GM20000 (cell line): ENCODE measurements at places on chromosomes 4 and X.

DNA sequence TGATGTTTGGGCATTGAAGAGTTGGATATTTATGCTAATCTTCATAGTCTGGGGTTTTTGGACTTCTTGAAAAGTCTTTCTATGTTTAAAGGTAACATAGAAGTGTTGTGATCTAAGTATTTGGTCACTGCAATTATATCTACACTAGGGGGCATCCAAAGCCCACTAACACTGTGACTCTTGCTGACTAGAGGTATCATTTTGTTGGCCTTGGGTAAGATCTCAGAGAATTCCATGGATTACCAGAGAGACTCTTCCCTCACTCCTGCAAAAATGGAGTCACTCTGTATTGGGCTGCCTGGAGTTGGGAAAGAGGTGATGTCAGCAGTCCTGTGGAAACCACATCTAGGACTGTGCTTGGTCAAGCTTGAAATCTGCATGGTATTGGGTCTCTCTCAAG lies 1077.6 kb downstream of the FAM133A start:
- no peak for DNase-seq

GRCh38 chrX:7852166-7852565 lies 9.2 kb downstream of the VCX start:
- DNase-seq, result no peak

DNA sequence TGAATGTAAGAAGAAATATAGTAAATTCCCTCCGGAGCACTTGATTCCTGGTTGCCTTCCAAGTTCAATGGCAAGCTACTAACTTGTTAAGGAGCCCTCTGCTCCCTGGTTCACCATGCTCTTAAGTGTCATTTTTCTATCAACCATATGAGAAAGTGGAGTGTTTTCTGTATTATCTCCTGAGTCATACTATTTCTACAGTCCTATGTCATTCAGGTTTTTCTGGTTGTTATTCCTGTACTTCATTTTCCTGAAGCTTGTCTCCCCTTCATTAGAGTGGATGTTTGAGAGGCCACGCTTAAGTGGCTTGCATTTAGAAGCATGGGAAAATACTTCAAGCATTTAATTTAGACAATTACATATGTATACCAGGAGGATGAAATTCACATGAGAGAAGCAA lies 14.7 kb upstream of the EPGN start:
- DNase-seq, result no peak

DNA sequence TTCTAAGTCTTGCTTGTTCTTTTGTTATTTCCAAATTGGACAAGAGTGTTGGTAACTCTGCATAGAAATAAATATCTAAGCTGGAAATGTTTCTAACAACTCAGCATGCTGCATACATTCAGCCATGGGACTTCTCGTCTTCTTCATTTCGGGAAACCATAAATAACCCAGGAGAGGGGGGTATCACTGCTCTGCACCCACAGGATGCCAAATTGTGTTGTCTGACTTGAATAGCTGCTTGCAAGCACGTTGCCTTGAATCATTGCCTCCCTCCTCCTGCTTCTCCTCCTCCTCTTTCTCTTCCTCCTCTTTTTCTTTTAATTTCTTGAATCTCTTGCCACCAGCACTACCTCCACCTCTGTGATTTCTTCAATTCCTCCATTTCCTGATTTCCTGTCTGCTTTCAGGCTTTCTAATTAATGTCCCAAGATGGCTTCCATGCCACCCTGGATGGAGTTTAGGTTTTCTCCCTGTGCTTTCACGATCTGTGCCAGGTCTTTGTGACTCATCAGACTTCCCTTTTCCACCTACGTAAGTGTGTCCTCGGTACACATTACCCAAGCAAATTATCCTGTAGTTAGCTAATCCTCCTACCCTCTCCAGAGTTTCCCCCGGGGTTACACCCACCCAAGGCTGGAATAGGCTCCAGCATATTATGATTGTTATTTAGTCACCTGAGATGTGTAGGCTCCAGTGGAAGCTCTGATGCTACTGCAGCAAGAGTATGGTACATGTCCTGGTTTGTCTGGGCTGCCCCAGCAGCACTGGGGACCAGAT lies 122.6 kb upstream of the VCX3B start:
- DNase-seq, result no peak

DNA sequence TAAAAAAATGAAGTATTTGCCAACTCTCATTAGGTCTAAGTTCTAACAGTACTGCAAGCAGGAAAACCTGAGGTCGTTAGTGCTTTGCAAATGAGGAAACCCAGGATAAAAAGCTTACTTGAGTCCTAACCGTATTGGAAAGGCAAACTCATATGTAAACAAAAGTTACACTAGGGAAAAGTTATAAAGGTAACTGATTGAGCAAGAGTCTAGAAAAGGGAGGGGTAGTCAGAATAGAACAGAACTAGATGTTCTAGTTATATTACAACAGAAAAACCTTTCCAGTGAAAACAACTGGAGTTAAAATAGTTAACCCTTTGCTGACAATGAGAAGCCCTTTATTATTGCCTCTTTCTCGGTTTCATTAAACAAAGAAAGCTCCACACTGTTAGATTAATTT lies 66.4 kb upstream of the MAOA start:
- DNase-seq, result no peak
